ENCODE measurements at places on chromosomes 1 and 21.
A peak's percentile ranks its signal among the peaks of the same experiment; 100 is the strongest.

GRCh38 chr21:33015756-33016155 is 10.0 kb upstream of the OLIG2 start:
- DNase-seq = no peak

- no peak for DNase-seq
Observed at GRCh38 chr1:156766298-156767100, 836 bp upstream of the PRCC start.

DNA sequence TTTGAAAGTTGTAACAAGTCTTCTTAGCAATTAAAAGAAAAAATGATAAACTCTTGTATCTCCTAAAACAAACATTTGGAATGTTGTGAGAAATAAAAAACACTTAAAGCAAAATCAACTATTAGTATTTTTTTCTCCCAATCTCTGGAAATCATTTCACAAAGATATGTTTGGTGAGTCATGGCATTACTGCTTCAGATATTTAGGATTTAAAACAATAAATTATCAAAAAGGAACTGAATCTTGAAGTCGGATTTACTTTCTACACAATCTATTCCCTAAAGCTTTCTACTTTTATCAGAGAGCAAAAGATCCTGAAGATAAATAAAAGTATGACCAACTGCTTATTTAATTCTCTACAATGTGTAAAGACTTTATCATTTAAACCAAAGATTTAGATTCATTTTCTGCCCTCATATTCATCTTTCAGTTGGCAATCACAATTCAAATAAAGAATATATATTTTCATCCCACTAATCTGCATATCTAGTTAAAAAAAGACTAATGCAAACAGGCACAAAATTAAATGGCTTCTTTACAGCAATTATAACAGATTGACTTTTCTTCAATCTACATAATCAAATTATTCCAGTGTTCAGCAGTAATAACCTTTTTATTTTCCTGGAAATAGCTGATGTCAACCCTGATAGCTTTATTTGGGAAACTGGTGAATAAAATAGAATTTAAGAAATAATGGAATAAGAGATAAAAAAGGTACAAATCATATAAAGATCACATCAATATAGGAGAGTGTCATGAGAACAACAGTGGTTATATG is 230.0 kb downstream of the COP1 start:
- peak; percentile 45 for DNase-seq

GRCh38 chr1:5111581-5111980 is 457.2 kb downstream of the AJAP1 start:
- no peak for DNase-seq

GRCh38 chr1:7888248-7889081 is 35.6 kb upstream of the UTS2 start:
- peak; percentile 93 for DNase-seq
